Fibroblast of the aortic adventitia (primary cell): ENCODE measurements at places on chromosomes 7 and 10. TPM values are rescaled to one million over a fixed set of nuclear protein-coding genes. Genes with fewer than 3 reads are reported as not detected.

DNA sequence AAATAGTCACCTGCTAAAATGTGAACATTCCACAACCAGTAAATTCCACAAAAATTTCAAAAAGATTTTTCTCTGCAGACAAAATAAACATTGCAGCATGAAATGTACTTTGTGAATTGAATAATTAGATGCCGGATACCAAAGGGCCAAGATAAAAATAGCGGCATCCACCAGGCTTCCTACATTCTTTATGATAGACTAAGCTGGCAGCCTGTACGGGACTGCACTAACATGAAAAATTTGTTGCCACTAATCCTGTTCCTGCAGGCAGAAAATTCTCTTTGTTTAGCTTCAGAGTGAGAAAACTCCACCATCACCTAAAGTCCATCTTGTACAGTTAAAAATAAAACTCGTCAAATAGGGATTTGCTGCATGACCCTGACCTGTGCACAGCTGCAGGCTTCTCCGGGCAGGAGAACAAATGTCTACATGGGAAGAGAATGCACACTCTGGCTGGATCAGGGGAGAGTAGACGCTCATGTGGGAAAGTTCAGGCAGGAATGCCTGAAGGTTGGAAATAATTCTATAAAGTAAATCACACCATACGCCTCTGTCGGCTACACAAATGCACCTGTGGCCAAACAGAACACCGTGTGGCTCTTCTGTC, 15.6 kb upstream of the ADO start:
- DNase-seq, result peak; percentile 51

DNA sequence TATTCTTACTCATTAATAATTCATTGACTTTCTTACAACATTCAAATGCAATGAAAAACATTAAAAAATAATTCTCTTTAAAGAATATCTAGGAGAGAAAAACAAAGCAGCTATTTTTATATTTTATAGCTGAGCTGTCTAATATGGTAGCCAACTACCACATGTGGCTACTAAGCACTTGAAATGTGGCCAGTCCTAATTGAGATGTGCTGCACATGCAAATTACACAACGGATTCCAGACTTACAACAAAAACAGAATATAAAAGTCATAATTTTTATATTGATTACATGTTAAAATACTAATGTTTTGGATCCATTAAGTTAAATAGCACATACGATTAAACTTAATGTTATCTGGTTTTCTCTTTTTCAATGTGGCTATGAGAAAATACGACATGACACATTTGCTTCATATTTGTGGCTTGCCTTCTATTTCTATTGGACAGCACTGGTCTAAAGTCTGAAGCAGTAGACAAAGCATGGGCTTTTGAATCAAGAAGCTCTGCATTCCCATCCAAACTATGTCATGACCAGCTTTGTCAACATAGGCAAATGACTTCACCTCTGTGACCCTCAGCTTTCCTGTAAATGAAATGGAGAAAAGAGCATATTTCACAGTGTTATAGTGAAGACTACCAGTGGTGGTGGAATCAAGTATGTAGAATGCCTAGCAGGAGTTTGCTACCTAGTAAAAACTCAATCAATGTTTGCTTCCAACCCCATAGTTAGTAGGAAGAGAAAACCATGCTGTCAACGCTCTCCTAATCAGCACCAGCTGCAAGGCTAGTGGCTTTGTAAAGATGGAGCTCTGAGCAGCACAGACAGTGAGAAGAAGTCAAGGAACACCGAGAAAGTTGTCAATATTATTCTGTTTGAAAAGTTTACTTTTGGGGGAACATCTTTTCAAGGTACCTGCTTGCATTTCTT, 37.1 kb upstream of the GDF10 start:
- peak; percentile 39 for DNase-seq

DNA sequence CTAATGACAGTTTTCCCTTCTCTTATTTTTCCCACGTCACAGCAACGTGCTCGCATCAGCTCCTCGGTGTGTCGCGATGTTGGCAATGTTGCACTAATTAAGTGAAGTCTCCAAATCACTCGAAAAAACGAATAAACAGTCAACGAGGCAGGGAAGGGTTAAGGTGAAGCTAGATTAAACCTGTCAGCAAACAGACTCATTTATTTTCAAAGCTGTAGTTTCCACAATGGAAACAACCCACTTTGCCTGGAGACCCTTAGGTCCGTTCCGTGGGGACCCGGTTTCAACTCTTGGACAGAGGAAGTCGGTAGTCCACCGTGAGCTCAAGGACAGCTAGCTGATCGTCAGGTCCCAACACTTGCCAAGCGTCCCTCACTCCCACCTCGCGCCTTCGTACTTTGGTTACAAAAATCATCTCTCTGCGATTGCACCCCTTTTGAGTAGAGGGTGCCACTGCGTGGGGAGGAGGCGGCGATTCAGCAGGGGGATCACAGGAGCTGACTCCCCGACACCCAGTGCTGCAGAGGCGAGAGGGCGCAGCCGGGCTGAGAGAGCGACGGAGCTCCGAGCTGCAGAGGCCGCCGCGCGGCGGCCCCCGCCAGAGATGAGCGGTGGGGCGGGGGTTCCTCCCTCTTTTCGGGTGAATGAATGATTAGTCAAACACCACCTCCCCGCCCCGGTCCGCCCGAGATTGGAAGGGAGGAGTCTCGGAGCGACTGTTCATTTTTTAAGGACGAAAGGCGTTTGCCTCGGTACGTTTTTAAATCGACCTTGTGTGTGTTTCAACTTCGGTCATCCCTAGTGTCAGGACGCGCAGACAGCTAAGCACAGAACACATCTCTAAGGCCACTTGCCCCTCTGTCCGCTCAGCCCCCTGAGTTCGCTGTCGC, 1.3 kb upstream of the BMPER start:
- DNase-seq, result peak; percentile 73

DNA sequence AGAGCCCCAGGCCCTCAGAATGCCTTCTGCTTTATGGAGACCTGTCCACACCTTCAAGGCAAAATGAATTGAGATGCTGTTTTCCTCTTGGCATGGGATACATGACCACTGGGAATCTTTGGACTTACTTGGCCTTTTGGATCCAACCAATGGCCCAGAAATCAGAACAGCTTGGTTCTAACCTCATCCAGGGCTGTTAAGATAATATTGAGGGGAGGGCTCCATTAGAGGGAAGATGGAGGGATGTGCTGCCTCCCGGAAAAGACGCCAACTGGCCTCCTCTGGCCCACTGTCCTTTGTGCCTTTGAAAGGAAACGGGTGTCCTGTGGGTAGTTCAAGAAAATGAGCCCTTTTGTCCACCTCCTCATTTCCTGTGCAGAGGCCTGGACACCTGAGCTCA, 530.9 kb downstream of the KCNMA1 start:
- DNase-seq, result no peak

DNA sequence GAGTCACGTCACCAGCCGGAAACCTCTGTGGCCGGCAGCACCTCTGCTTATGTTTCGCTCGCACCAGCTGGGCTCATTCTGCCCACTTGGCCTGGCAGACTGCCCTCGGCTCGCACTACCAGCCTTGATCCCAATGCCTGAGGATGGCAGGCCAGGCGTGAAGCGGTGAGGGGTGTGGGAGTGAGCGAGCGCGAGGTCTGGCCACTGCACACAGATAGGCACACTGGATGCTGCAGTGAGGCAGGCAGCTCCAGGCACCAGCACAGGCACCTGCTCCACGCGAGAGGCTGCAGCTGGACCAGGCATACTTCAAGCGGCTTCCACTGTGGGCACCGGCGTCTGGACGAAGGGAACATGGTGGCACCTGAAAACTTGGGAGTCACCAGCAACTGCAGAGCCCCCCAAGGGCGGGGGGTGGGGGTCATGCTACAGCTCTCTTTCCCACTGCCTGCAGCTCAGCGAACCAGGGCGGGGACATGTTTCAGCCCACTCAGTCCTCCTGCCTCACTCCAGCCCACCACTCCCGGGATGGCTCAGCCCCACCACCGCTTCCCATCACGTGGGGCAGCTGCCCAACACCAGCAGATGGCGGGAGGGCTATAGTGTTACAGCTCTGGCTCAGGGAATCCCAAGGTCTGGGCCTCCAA, 5.4 kb upstream of the DMTF1 start:
- DNase-seq, result no peak

DNA sequence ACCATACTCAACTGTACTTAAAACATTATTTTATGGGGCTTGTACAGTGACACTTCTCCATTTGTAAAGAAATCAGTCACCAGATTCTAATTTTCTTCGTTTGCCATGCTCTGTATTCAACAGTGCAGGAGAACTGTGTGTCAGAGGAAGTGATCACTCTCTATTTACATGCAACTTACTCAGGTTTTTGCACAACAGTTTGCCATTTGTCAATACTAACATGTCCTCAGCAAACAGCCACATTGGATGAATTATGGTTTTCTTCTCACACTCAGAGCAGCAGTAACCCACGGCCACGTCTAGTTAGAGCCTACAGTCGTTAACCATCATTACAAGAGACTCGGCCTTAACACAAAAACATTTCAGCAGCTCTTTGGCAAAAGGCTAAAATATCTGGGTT, 69.2 kb upstream of the SP4 start:
- DNase-seq, result no peak

DNA sequence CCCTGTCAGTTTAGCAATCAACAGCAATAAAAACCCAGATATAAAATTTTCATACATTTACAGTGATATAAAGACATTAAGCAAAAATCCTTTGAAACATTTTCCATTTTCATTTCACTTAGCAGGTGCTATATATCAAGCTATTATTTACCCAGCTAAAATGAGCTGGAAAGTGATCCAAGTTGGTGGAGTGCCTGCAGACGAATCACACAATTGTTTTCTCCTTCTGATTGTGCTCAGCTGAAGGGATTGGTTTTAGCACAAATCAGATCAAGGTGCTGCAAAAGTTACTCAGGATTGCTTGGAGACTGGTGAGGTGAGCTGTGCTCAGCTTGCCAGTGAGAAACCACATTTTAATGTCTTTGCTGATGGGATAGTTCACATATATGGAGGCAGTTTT, 138.1 kb downstream of the LRMDA start:
- peak; percentile 28 for DNase-seq

DNA sequence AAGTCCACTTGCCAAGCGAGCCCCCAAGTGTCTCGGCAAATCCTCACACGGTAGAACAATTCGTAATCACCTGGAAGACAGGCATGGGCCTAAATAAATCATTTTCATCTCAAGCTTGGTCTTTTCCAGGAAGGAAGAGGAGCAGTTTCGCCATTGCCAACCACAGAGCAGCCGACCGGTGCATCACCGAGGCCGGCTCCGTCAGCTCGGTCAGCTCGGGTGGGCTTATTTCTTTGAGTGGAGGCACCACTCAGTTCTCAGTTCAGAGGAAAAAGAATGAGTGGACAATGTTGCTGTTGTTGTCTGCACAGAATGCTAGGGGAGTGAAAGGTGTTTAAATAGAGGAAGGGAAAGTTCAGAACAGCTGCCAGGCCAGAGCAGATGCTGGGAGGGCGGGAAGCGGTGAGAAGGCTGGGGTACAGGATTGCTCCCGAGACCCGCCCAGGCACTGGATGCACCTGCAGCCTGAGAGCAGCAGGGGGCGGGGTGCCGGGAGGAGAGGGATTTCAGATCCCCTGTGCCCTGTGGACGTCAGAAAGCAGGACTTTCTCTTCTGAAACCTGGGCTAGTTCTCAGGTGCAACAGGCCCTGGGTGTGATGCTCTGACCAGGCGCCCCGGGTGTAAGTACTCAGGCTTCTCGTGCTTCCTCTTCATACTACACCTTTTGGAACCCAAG, 17.7 kb upstream of the IGFBP3 start:
- DNase-seq, result no peak

DNA sequence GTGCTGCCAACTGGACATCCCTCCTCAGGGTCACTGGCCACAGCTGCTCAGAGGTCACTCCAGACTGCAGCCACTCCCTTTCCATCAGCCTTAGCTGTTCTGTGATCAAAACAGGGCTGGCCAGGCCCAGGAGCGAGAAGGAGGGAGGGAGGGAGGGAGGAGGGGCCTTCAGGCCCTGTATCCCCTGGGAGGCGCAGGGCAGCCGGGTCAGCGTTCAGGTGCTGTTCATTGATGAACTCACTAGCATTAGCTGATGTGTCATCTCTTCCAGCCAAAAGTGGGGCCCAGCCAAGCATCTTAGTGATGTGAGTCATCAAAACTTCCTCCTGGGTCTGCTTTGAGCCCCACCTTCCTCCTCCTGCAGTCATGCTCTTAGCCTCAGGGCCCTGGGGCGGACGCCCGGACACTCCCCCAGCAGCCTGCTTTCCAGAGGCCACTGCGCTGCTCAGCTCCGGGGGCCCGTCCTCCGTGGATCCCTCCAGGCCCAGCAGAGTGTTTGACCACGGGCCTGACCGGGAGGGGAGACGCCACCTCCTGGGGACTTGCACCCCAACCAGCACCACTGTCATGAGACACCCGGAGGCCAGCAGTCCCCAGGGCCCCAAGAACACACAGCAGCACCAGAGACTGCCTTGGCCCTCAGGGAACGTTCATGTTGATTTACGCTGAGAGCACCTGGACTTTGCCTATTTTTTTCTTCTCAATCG, 149.2 kb downstream of the PRKAG2 start:
- DNase-seq, result peak; percentile 96

DNA sequence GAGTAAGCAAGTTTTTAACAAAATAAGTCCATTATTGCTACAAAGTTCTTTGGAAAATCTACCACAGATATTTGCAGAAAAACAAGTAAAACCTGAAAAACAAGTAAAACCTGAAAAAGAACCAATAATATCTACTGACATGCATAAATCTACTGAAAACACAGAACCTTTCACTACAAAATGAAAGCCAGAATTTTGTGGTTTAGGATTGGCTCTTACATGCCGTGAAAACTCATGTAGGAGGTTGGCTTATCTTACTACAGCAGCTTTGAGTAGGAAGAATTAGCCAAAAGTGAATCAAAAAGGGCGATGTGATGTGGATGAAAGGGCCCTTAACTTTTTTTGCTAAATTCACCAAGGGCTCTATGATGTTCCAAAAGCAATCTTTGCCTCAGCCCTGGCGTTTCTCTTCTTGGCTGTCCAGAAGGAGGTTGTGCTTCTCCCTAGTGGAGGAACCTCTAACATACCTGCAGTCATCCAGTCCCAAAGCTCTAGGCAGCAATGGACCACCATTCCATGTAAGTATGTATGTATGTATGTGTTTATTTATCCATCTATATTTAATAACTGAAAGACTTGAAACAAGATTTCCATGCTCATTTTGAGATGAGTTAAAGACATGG, 93.5 kb upstream of the ZNF804B start:
- no peak for DNase-seq

DNA sequence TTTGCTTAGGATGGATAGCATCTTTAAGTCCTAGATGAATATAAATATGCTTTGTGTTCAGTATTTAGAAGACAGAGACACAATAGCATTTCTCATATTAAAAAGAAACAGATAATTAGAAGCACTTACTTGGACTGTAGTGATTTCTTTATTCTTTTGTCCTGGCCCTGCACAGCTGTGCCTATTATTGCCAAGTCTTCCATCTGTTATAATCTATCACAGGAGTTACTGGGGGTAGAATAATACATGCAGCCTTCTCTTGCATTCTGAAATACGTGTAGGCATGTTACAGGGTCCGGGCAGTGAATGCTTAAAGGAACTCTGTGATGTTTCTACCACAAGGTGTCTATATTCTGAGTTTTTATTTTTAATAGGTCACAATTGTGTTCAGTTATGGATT, 461.5 kb upstream of the COBL start:
- DNase-seq, result no peak

DMBT1 gene
- under 0.01 and 0.08 TPM in 2 replicates for total RNA-seq

AKR1D1 gene
- total RNA-seq, result not detected in 2 replicates

PALD1 gene
- 0.16 and 0.18 TPM in 2 replicates for total RNA-seq

IL2RA gene
- not detected in 2 replicates for total RNA-seq

CYP2C8 gene
- total RNA-seq, result not detected in 2 replicates
